Cerebellar nuclear complex (tissue), 1 donor: ENCODE measurements at places on chromosomes 1 and 21.

DNA sequence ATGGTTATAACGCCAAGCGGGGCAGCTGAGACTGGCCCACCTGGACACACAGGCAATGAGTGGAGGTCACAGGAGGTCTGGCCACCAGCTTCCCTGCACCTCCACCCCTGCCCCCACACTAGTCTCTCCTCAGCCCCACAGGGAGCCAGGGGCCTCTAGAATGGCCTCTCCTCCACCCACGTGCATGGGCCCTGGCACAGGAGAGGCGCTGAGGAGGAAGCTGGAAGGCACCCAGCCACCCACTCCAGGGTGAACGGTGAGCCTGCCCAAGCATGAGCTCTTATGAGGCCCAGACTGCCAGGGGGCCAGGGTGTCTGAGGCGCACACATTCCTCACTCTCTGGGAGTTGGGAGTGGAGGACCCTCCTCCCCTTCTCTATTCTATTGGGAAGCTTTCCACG, 22.2 kb downstream of the LRP8 start:
- no peak for DNase-seq

DNA sequence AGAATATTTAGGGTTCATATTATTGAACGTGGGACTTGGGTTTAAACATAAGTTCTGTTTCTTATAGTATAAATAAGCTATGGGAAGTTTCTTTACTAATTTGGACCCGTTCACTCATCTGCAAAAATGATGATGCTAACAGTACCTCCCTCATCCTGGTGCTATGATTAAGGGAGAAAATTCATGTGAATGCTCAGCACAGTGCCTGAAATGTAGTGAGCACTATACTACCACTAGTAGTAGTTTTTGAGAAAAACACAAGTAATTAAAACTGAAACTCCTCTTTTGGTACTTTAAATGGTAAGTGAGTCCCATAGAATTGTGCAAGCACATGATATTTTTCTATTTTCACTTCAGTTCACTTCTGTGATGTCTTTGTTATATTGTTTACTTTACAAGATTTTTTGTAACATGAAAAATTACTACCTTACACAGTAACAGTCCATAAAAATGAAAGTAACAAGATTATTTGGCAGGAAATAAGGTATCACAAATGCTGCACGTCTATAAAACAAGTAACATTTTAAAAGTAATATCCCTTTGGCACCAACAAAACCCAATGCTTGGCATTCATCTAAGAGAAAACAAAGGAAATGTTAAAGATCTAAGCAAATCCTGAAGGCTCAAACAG, 11.3 kb upstream of the PTPRC start:
- DNase-seq: no peak

DNA sequence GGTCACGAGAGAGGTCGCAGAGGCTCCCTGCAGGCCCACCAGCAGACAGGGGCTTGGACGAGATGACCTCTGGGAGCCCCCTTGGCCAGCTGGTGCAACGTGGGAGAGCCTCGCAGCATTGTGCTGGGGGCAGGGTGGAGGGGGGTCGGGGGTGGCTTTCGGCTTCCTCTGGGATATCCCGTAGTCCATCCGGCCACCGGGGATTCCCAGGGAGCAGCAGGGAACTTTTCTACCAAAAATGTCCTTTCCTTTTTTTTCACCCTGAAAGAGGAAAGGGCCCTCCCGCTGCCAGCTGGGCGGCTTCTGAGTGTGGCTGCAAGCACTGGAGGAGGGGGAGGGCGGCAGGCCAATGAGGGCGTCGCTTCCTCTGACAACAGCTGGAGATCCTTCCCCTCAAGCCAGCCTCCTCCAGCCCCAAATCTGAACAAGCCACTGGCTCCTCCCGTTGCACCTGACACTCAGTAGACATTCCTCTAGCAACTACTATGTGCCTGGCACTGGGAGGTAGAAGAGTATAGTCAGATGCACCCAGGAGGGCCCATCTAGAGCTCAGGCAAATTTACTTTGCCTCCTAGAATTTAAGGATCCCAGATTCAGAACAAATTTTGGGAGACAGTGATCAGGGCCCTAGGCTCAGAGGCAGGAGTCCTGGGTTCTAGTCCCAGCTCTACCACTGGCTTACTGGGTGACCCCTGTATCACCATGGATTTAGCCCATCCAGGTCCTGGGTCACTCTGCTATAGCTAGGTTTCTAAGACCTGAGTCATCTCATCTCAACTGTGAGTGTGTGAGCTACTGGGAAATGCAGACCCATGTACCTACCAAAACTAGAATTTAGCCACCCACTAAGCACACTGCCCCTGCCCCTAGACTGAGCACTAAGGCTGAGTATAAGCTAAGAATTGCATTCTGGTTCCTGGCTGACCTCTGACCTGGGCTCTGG, 2.7 kb downstream of the MOB3C start:
- DNase-seq: no peak

DNA sequence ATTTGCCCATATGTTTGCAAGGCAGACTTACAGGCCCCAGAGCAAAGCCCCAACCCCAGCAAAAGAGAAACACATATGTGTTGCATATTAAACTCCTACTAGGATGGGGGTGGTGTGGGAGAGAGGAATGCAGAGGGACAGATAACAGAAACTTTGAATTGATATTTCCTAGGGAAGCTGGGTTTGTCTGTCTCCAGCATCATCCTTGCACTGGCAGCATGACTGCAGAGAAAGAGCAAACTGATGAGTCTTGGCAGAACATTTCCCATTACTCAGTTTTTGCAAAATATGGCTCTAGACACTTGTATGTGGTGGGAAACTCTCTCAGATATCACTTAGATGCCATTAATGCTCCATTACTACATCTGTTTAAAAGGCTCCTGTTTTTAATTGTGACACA, 43.8 kb upstream of the MARK1 start:
- DNase-seq: no peak

DNA sequence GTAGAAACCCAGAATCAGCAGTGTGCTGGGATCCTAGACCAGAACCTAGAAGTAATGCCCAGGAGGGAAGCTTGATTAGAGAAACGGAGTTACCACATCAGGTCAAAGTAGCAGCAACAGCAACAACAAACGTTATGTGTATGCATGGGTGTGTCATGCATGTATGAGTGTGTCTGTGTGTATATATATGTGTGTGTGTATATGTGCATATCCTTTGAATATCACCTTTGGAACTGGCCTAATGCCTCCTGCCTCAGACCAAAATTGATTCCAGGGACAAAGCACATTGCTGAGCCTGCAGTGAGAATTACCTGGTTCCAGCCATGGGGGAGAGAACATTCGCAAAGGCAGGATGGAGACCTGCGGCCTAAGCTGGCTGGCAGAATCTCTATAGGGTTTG, 55.9 kb downstream of the MAP10 start:
- DNase-seq: no peak

GRCh38 chr21:29326914-29327554, 28.3 kb downstream of the BACH1 start:
- DNase-seq: peak; percentile 13

GRCh38 chr1:11802973-11803885, 2.5 kb downstream of the MTHFR start:
- no peak for DNase-seq

DNA sequence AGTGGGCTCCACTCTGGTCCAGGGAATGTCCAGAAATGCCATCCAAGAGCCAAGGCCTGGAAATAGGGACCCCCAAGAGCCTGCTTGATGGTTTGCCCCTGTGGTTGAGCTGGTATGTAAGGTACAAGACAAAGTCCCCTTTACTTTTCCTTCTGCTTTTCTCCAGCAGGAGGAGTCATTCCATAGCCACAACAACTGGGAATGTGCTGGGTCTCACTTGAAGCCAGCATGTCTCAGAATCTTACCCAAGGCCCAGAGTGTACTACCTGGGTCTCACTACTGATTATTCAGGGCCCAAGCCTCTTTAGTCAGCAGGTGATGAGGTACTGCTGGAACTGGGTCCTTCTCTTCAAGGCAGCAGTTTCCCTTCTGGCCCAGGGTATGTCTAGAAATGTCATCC, 62.1 kb upstream of the CD55 start:
- no peak for DNase-seq

DNA sequence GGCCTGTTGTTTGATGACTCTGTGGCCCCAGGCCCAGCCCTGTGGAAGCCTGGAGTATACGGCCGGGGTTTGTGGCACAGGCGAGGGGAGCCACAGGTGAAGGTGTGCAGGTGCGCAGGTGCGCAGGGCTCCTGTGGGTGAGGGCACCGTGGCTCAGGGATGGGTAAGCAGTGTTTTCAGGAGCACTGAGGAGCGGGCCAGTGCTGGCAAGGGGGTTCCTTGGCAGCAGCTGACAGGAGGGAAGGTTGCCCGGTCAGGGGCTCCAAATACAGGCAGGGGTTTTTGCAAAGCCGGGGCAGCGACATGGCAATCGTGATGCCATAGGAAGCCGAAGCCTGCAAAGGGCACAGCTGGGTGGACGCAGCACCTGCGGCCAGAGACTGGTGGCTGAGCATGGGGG, 20.7 kb downstream of the AGPAT3 start:
- DNase-seq: no peak

DNA sequence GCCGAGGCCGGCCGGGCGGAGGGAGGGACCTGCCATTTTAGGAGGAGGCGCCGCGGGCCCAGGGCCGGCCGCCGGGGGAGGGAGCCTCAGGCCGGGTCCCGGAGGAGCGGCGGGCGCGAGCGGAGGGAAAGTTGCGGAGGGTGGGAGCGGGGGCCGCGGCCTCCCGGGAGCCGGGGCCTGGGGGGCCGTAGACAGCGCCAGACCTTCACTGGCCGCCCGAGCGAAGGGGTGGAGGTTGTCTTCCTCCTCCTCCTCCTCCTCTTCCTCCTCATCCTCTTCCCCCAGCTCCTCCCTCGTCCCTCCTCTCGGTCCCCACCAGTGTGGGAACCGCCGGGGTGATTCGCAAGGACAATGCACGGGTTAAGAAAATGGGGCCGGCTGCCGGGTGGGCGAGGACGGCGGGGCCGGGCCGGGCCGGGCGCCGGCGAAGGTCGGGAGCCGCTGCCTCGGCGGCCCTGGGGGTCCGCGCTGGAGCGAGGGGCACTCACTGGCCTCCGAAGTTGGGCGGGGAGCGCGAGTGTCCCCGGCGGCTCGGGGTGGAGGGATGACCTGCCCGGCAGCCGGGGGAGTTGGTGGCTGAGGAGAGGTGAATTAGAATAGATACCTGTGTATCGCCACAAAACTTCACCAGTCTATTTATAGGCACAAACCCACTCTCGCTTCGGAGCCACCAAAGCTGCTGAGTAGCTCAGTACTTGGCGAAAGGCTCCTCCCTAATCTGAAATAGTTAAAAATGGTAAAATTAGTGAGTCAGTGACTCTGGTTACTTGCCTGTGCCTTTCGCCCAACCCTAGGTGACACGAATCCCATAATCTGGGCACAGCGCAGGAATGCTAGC, 1.3 kb downstream of the DYRK1A start:
- no peak for DNase-seq

GRCh38 chr1:68955424-68955823, 458.5 kb upstream of the DEPDC1 start:
- DNase-seq: no peak

GRCh38 chr1:227391211-227391610, 72.9 kb upstream of the CDC42BPA start:
- no peak for DNase-seq

- no peak for DNase-seq
These were observed 390.4 kb downstream of the OMA1 start for GRCh38 chr1:58156124-58156468.

DNA sequence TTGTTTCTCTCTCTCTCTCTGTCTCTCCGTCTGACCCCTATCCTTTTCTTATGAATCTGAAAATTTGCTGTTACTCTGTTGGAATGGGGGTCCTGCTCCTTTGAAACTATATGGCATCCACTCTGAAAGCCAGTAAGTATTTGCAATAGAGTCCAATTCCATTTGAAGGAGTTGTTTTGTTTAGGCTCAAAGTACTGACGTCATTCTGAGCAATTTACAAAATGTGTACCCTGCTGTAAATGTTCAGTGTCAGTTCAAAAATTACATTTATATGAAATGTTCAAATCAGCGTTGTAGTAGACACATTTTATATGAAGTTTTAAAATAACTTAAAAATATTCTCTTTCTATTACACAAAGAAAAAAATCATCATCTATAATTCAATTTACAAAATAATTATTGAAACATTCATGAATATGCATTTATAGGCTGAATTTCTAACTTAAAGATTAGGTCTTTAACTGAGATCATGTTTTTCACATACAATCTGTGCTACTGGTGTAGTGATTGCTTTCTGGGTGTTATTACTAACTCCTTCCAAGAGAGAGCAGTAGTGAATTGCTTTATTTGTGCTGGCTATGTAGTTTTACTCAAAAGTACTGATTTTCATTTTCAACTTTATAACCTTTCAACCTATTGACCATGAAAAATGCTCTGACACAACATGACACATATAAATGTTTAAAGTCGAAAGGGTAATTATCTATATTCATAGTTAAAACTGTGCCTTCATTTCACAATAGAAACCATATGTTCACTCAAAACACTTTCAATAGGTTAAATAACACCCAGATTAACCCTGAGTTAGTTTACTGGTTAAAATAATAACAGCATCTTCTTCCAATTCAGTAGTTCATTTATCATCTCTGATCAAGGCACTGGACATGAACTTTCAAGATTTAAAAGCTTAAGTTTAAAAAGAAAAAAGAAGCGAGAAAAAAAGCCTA, 253.1 kb upstream of the ADGRL4 start:
- DNase-seq: no peak

GRCh38 chr1:221740369-221740992, 1.4 kb downstream of the DUSP10 start:
- no peak for DNase-seq

DNA sequence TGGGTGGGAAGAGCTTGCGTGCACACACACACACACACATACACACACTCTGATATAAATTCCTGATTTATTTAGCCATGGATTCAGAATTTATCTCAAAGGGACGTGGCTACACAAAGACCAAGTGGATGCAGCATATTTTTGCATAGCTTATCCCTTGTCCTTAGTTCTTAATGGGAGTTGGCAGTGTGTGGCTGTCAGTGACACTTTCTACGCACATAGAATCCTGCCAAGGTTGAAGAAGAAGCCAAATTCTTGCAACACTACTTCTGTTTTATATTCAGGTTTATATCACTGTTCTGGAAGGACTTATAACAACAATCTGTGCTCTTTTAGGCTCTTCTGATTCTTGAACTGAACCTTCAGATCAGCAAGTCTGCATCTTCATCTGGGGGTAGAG, 292.7 kb downstream of the CAMTA1 start:
- no peak for DNase-seq

- no peak for DNase-seq
These were observed 153.4 kb downstream of the C1orf94 start for GRCh38 chr1:34330061-34330460.

DNA sequence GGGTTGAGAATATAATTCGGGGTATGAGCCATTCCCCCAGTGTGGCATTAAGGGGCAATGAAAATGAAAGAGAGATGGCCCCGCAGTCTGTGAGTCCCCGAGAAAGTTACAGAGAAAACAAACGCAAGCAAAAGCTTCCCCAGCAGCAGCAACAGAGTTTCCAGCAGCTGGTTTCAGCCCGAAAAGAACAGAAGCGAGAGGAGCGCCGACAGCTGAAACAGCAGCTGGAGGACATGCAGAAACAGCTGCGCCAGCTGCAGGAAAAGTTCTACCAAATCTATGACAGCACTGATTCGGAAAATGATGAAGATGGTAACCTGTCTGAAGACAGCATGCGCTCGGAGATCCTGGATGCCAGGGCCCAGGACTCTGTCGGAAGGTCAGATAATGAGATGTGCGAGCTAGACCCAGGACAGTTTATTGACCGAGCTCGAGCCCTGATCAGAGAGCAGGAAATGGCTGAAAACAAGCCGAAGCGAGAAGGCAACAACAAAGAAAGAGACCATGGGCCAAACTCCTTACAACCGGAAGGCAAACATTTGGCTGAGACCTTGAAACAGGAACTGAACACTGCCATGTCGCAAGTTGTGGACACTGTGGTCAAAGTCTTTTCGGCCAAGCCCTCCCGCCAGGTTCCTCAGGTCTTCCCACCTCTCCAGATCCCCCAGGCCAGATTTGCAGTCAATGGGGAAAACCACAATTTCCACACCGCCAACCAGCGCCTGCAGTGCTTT, 9.4 kb downstream of the PROX1 start:
- no peak for DNase-seq
